Suprapubic skin (tissue), 4 donors: ENCODE measurements at places on chromosomes 6 and 20. TPM values are rescaled to one million over a fixed set of nuclear protein-coding genes. Genes with fewer than 3 reads are reported as not detected.

- DNase-seq = no peak
Observed at GRCh38 chr6:93417421-93418013, 1.8 kb downstream of the EPHA7 start.

The CUL9 gene
- 61.5 TPM for total RNA-seq

The GPR6 gene
- total RNA-seq = not detected

The ZKSCAN4 gene
- 1.2 TPM for total RNA-seq

The DCDC2 gene
- total RNA-seq = 0.55 TPM

- no peak for DNase-seq
Observed at GRCh38 chr20:5031206-5031557, 29.9 kb upstream of the SLC23A2 start.

The HS3ST5 gene
- not detected for total RNA-seq

DNA sequence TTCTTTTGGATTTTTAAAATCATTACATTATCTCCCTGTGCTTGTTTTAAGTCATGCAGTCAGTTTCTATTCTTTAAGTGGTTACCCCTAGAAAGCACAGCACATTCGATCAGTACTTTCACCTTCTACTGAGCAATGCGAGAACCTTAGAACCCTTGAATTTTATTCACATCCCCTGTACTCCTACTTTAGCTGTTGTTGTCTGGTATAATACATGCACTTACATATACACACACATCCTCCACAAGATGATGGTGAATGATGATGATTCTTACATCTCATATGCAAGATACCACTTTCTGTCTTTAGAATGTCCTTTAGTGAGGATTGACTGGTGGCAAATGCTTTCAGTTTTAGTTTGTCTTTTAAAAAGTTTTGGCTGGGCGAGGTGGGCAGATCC lies 5.7 kb downstream of the CDC40 start:
- no peak for DNase-seq

GRCh38 chr6:19325335-19325789 lies 511.8 kb upstream of the ID4 start:
- DNase-seq = no peak

DNA sequence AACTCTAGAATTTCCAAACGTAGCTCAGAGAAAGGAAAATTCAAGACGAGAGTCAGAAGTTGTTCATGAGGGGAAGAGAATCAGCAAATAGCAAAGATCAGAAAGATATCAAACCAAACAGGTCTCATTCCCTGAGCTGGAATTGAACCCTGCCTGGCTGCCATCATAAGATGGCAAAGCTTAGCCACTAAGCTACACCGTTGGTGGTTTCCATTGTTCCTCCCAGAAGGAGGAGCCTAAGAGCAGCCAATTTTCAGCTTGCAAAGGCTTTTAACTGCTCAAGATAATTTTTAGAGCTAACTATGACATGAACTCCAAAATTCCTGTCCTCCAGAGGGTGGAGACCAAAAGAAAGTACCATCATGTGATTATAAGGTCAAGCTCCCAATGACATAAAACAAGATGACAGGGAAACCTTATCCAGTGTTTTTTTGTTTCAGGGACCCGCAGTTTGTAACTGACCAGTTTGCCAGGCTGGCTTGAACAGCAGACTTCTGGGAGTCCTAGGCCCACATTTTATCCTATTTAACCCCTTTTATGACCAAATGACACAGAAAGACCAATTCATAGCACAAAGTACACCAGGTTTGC lies 55.9 kb downstream of the COL11A2 start:
- no peak for DNase-seq

DNA sequence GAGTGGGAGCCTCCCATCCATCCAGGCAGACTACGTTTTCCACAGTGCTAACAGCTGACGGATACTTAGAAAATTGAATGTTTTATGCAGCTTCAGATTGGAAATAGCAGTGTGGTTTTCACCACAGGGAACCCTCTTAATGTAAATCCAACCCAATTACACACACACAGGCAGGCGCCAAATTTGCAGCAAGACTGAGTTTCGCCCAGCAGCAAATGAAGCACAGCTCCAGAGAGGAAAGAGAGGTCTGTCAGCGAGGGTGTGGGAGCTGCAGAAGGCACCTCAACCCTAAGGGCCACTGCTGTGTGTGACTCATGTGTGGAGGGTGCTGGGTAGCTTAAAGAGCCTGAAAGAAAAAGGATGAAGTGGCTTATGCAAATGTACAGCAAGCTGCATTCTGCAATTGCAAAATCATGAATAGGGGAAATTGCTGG lies 365.7 kb downstream of the MAFB start:
- no peak for DNase-seq

GRCh38 chr6:26003102-26003694 lies 40.6 kb downstream of the TRIM38 start:
- no peak for DNase-seq

- peak; percentile 80 for DNase-seq
Observed at GRCh38 chr20:25309395-25310267, 61.7 kb downstream of the PYGB start.

The CD24 gene
- total RNA-seq = 118 TPM

The RHAG gene
- total RNA-seq = not detected
